ENCODE measurements at places on chromosomes 7 and 10.

DNA sequence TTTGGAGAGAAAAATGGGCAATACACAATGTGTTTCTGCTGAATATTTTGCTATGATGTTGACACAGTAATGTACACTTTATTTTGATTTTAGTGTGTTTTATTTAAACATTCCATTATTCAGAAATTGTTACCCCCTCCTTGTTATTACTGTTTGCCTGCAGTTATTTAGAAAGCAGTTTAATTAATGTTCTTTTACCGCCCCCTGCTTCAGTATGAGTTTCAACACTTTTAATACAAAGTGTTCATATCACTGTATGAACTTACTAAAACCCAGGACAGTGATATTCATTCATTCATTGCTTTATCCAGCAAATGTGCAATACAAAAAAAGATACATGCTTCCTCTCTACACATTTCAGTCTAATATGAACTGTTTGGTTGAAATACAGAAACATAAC, 159.3 kb downstream of the AUTS2 start:
- DNase-seq, result no peak

- DNase-seq, result no peak
Observed at GRCh38 chr10:122649903-122650302, 49.7 kb downstream of the C10orf120 start.

DNA sequence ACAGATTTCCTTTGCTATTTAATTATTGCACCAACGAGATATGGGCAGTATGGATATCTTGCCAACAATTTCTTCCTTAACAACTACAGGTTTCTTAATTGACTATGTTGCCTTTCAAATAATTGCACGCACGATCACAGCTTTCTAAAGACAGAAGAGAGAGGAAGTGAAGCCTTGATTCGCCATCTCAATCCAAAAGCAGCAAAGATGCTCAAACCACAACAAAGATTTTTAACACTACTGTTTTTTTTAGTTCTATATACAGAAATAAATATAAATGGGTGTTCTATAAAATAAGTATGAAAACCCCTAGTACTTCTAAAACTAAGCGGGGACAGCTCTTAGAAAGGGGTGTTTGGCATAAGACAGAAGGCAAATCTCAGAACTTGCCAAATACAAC, 251.3 kb downstream of the SFMBT2 start:
- DNase-seq, result peak; percentile 19

GRCh38 chr10:22823109-22823508, 104.7 kb upstream of the ARMC3 start:
- DNase-seq, result no peak

DNA sequence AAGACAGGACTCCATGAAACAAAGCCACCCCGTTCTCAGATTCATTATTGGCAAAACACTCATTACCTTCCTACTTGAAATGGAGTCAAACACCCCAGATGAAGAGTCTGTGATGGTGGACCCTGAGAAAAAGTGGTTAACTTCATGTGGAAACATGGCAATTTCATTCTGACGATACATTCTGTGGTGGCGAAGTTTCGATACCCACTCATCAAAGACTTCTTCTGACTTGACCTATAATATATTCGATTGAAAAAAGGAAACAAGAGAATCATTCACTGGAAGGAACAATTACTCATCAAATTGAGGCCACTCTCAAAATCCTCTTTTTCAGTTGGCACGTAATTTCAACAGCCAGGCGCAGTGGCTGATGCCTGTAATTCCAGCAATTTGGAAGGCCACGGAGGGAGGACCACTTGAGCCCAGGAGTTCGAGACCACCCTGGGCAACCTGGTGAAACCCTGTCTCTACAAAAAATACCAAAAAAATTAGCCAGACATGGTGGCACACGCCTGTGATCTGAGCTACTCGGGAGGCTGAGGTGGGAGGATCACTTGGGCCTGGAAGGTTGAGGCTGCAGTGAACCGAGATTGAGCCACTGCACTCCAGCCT, 108.8 kb upstream of the GSDME start:
- DNase-seq, result no peak

DNA sequence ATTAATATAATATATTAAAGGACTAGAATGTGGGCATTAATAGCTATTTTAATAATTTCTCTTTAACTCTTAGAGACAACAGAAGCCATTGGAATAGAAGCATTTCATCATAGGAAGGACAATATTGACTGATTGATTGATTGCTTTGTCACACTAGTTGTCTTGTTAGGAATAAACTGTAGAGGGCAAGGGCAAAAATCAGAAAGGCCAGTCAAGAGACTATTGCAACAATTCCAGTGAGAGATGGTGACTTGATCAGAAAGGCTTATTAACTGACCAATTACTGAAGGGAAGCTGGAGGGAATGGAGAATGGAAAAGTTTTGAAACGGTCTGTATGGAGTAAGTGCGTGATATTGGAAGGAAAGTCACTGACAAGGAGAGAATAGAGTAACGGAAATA, 87.3 kb downstream of the RUNDC3B start:
- DNase-seq, result no peak

DNA sequence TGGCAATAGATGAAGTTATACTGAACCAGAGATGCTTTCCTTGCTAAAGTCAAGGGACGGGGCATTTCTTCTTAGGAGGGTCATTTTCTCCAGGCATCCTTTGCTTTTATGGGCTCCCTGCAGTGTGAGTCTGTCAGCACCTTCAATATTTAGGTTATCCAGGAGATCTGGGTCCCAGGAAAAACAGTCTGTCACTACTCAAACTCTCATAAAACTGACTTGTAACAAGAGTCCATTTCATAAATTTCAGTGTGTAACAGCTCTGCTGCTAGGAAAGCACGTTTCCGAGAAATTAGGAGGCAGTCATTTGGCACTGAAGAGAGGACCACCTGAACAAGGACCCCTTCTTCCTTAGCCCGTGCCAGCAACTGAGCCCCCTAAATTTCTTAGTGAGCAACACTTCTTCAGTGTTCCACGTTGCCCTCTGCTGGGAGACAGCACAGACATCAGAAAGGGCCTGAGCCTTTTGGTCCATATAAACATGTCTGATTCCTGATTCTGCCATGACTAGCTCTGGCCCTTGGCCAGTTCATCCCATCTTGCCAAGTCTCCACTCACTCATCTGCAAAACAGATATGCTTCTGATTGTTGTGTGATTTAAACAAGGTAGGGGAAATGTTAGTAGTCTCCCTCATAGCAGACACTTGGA, 7.2 kb downstream of the GCC1 start:
- no peak for DNase-seq

GRCh38 chr10:78915190-78915518, 153.6 kb upstream of the ZMIZ1 start:
- DNase-seq, result no peak
